ENCODE measurements at places on chromosomes 11 and 22. TPM values are rescaled to one million over a fixed set of nuclear protein-coding genes. Genes with fewer than 3 reads are reported as not detected.

Gene ACRV1
- total RNA-seq = not detected

Gene ZP1
- total RNA-seq = not detected

DNA sequence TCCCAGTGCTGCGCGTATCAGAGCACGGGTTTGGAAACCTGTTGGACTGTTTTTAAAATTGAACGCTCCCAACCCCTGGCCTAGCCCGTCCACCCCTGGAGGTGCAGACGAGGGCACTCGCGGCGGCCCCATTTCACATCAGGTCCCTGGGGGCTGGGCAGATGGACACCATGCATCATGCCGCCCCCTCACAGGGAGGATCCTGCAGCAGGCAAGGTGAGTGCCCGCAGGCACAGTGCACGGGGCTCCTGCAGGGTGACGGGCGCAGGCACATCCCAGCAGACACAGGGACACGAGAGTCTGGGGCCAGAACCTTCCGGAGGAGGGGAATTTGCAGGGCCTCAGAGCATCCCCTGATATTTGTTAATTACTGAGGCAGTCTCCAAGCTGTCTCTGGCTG, 7.3 kb downstream of the ANO9 start:
- no peak for ATAC-seq

DNA sequence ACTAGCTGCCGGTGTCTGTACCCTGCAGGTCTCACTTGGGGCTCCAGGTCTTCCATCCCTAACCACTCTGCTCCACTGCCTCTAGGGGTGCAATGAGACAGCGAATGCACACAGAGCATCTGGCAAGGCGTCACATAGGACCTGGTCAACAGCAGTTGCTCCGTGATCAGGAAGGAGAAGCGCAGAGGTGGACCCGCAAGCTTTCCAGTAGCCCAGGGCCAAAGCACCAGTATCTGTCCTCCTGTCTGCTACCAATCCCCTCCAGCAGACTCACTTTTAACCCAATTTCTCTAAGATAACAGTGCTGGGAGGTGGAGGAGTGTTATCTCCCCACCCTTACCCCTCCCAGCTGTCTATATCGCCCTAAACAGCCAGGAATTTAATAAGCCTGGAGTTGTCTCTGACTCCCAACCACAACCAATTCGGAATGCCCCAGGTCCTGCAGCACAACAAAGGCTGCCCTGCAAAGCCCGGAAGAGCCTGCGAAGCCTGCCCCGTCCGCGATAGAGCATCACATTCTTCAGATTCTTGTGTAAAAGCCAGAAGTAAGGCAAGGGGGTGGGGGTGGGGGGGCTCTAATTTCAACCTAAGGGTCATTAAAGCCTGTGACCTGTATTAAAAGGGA, 19.3 kb downstream of the MYH9 start:
- ATAC-seq = no peak

DNA sequence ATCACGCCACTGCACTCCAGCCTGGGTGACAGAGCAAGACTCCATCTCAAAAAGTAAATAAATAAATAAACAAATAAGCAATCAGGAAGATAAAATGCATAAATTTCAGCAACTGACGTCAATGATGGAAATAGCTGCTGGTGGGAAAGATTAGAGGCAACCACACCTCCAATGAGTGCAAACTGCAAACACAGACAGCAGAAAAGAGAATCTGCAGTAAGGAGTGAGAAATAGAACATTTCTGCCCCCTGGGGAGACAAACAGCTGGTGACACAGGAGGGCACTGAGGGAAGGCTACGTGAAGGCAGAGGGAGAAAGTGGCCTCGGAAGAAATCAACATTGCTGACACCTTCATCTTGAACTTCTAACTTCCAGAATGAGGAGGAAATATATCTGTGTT, 6.5 kb downstream of the PI4KA start:
- ATAC-seq = no peak

GRCh38 chr11:58316142-58316541, 42.7 kb downstream of the OR5B17 start:
- no peak for ATAC-seq

DNA sequence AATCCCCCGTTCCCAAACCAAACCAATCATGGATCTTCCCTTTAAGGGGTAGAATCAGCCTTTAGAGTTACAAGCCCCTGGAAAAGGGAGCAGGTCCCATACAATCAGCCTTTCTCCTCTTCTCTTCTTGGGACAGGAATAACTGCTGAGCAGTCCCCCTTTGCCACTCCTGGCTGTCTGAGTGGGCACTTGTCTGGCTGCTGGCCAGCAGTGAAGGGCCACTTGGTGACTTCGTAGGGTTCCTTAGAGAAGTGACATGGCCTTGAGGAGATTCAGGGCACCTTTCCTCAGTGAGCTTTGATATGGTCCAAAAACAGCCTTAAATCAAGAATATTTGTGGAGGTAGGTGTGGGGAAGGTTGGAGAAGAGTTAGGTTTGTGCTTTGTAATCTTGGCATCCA, 53.5 kb upstream of the HORMAD2 start:
- no peak for ATAC-seq

GRCh38 chr11:106238704-106239360, 161.4 kb downstream of the AASDHPPT start:
- no peak for ATAC-seq

DNA sequence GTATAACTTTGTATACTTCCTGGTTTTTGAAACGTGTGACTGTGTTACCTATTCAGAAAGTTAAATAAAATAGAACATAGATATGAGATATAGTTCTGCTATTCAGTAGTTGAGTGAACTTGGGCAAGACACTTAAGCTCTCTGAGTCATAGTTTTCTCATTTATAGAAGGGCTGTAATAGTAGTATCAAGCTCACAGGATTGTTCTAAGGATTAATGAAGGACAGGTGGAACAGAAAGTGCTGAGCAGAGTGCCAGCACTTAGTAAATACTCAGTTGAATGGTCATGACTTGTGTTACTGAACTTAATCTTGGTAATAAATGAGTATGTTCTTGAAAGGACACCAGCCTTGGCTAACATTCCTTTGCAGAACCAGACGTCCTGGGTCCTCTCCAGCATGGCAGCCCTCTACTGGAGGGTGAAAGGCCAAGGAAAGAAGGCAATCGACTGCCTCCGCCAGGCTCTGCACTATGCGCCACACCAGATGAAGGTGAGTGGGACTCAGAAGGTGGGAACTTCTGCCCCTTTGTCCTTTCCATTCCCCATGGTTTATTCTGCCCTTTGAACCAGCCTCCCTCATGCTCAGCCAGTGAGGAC, 131.2 kb downstream of the TTC17 start:
- ATAC-seq = no peak
